ENCODE measurements at places on chromosomes 7 and 10.

DNA sequence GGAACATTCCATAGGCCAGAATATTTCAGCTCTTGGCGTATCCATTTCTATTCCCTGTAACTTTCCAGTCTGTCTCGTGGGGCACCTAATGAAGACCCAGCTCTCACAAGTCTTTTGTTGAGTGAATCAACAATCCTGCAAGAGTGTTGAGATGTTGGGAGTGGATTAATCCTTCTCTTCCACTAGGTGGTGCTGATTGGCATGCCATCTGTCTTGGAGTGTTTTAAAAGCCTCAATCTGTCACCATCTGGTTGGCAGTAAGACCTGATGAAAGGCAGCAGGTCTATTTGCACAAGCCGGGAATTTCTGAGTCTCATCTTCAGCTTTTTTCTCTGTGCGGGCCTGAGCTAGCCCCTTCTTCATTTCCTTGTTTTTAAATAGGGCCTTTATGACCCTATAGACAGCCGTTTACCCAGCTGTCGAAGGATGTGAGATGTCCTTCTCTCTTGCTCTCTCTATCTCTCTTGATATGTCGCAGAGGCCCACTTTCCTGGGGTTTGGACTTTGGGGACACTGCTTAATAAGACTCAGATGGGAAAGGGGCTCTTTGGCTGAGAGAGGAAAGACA is 180.5 kb downstream of the ZNF365 start:
- H3K27ac ChIP-seq, result no peak overlapping the region
- peaks cover 4% of the 10 kb centered on the region for H3K27me3 ChIP-seq
- H3K4me3 ChIP-seq, result no peak overlapping the region
- H3K36me3 ChIP-seq, result no peaks in the 10 kb centered on the region

- peak overlapping the region; percentile 70 for H3K27ac ChIP-seq
- H3K4me3 ChIP-seq, result no peak overlapping the region
- no peak for DNase-seq
These were observed 50.5 kb downstream of the TPST1 start for GRCh38 chr7:66255534-66256100.

DNA sequence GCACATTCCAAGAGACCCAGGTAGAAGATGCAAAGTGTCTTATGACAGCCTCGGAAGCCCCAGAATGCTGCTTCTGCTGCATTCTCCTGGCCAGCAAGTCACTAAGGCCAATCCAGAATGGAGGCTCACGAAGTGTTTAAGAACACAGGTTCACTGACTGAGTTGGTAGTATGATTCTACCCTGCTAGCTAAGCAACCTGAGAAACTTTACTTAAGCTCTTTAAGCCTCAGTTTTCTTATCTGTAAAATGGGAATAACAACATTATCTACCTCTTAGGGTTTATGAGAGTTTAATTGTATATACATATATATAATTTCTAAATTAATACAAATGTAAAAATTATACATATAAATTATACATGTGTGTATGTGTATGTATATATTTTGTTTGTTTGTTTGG is 22.8 kb upstream of the SAMD8 start:
- H3K27me3 ChIP-seq, result no peaks in the 10 kb centered on the region
- no peak for DNase-seq
- H3K4me1 ChIP-seq, result no peaks in the 10 kb centered on the region
- H3K27ac ChIP-seq, result no peak overlapping the region

- H3K36me3 ChIP-seq, result peaks cover 3% of the 10 kb centered on the region
- no peaks in the 10 kb centered on the region for H3K27me3 ChIP-seq
- peaks cover 4% of the 10 kb centered on the region for H3K4me1 ChIP-seq
- H3K27ac ChIP-seq, result no peak overlapping the region
These were observed 109.2 kb downstream of the PIP4K2A start for GRCh38 chr10:22605168-22605567.

- no peak overlapping the region for H3K27ac ChIP-seq
- H3K4me1 ChIP-seq, result no peaks in the 10 kb centered on the region
- peaks cover 29% of the 10 kb centered on the region for H3K27me3 ChIP-seq
- no peak overlapping the region for H3K4me3 ChIP-seq
- no peaks in the 10 kb centered on the region for H3K36me3 ChIP-seq
These were observed 105.1 kb upstream of the ADCY1 start for GRCh38 chr7:45469103-45469502.

DNA sequence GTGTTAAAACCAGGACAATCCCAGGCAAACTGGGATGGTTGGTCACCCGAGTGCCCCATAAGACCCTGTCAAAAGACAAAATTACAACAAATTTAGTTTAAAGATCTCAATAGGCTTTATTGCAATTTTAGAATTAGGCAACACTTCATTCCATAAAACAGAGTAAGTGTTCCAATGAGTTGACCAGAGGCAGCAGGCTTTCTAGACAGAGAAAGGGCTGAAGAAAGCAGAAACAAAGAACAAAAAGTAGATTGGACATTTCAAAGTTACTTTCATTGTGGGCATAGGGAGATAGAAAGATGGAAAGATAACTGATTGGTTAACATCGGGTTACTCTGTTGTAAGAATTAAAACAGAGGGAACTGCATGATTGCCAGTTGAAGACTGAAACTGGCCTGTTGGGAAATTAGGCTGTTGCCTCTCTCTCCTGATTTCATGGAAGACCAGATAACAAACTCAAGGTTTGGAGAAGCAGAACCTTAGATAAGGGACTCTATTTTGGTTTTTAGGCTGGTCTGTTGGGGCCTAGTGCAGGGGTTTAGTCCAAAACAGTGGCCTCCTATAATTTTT is 36.3 kb downstream of the ENTPD1 start:
- H3K4me3 ChIP-seq, result no peak overlapping the region
- no peak for DNase-seq
- H3K4me1 ChIP-seq, result no peaks in the 10 kb centered on the region
- H3K27ac ChIP-seq, result no peak overlapping the region

DNA sequence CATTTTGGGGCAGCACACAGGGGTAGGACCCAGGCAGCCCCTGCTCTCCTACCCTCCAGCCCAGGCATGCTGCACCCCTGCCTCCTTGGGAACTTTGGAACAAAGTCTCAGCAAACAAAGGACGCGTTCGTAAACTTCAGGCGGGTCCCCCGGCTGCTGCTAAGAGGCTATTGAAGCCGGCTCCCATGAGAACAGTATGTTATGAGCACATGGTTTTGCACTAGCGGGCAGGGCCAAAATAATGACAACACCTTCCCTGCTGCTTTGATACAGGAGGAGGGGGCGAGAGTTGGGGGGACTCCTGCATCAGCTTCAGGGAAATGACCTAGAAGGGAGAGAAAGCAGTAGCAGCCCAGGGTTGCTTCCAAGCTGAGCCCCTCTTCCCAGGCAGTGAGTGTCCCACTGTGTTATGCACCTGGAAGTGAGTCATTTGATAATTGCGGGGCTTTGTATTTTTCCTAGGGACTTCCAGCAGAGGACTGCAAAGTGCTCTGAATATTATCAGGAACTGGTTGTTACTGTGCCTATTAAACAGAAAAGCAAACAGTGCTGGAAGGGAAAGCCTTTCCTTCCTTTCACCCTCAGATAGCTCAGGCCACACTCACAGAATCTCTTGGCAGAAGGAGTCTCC is 6.9 kb downstream of the ITPRIP start:
- H3K4me3 ChIP-seq, result no peak overlapping the region
- H3K27ac ChIP-seq, result peak overlapping the region; percentile 99
- H3K27me3 ChIP-seq, result no peaks in the 10 kb centered on the region
- H3K36me3 ChIP-seq, result peaks cover 7% of the 10 kb centered on the region
- no peak for DNase-seq

DNA sequence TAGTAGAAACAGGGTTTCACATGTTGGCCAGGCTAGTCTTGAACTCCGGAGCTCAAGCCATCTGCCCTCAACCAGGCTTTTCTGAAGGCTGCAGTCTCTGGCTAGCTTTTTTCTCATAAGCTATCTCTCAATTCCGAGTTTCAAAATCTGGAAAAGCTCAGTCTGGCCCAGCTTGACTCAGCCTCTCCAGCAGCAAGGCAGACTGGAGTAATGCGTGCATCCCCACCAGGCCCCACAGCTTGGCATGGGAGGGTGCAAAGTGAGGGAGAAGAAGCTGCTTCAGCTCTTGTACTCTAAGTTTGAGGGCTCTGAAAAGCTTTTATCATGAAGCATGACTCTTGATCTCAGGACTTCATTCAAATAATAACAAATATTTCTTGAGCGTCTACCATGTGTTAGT is 4.8 kb downstream of the DHTKD1 start:
- no peaks in the 10 kb centered on the region for H3K4me1 ChIP-seq
- H3K36me3 ChIP-seq, result no peaks in the 10 kb centered on the region
- DNase-seq, result no peak

DNA sequence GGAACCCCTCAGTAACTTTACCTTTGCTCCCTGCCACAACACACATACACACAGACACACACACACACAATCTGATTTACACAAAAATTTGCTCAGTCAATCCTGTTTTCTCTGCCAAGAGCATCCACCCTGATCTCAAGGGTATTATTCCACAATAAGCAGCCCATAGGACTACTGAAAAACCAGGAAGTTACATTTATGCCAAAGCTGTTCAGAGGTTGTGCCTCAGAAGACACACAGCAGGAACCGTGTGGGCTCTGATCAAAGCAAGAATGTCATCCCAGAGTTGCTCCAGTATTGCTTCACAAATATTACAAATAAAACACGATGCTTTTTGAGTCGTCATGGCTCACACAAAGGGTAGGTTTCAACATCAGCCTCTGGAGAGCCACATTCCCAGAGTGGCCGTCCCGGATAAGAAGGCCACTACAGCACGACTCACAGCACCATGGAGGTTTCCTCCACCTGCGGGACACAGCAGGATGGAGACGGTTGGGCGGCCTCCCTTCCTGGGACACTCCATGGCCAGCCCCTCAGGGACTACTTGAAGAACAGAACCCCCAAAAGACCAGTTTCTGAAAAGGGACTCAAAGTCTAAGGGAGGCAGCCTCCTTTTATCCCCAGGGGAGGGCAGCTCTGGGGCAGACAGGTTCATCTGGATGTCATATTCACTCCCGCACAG is 1.6 kb downstream of the AIFM2 start:
- no peaks in the 10 kb centered on the region for H3K27me3 ChIP-seq
- H3K36me3 ChIP-seq, result peaks cover 3% of the 10 kb centered on the region
- no peak overlapping the region for H3K27ac ChIP-seq
- H3K4me1 ChIP-seq, result peaks cover 6% of the 10 kb centered on the region

DNA sequence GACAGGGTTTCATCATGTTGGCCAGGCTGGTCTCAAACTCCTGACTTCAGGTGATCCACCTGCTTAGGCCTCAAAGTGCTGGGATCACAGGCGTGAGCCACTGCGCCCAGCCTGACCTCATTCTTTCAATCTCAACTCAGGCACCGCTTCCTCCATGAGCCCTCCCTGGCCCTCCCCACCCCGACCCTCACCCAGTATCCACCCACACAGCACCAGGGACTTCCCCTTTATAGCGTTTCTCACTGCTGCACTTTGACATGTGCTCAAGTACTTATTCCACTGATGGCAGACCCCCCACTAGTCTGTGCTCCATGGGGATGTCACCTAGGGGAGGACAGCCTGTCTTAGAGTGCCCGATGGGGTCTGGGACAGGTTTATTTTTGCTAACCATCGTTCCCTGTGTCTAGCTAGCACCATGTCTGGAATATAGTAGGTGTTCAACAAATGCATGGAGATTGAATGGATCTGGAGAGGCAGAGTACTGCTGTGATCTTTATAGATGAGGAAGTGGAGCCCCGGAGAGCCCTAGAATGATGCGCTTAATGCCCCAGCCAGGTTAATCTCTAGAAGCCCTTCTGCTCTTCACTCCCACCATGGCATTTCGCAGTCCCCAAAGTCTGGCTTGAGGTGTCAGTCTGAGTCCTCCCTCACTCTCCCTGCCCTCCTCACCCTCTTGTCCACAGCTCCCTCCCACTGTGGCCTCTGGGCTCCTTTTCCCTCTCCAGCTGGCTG is 258.8 kb downstream of the RPS24 start:
- no peak for DNase-seq
- no peaks in the 10 kb centered on the region for H3K27me3 ChIP-seq
- H3K4me1 ChIP-seq, result no peaks in the 10 kb centered on the region

- H3K27me3 ChIP-seq, result peaks cover 3% of the 10 kb centered on the region
- no peaks in the 10 kb centered on the region for H3K36me3 ChIP-seq
- H3K4me1 ChIP-seq, result peaks cover 5% of the 10 kb centered on the region
- no peak overlapping the region for H3K4me3 ChIP-seq
These were observed 99.9 kb downstream of the GPR26 start for GRCh38 chr10:123766012-123766411.

GRCh38 chr7:80900583-80901576 is 18.0 kb downstream of the SEMA3C start:
- DNase-seq, result no peak
- H3K27me3 ChIP-seq, result no peaks in the 10 kb centered on the region
- H3K4me3 ChIP-seq, result no peak overlapping the region
- peaks cover 65% of the 10 kb centered on the region for H3K36me3 ChIP-seq
- peak overlapping the region; percentile 89 for H3K27ac ChIP-seq
- H3K4me1 ChIP-seq, result peaks cover 58% of the 10 kb centered on the region

DNA sequence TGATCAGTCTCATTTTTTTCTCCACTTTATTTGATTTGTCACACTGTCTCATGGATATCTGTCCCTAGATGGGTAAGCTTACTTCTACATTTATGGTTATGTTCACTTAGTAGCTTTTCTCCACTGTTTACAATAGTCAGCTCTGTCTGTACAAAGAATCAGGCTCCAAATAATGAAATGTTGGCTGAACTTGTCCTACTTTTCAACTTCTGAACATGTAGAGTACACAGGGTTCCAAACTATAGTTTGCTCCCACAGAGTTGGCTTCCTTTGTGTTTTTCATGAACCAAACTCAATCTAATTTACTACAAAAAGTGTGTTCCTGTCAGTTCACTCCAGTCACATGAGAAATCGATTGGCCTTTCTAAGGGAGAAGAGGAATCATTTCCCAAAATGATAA is 175.0 kb downstream of the CCDC71L start:
- peak overlapping the region; percentile 86 for H3K27ac ChIP-seq
- no peak overlapping the region for H3K4me3 ChIP-seq
- H3K4me1 ChIP-seq, result peaks cover 29% of the 10 kb centered on the region
- no peak for DNase-seq
- H3K36me3 ChIP-seq, result no peaks in the 10 kb centered on the region

DNA sequence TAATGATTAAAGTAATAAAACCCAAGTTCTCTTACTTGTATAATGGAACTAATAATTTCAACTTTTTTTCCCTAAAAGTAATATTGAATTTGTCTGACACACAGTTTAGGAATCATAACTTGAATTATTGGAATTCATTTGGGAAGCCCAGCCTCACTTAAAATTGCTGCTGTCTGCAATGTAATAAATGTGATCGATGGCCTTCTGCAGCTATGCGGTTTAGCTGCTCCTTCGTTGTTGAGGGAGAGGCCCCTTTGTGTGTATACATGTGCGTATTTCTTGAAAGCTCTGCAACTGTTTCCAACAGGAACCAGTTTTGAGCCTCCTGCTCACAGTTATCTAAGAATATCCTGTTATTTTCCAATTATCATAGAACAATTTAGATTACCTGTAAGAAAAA is 152.5 kb downstream of the AKR1D1 start:
- DNase-seq, result no peak
- H3K27ac ChIP-seq, result no peak overlapping the region
- H3K4me3 ChIP-seq, result no peak overlapping the region
- H3K36me3 ChIP-seq, result no peaks in the 10 kb centered on the region

- no peaks in the 10 kb centered on the region for H3K27me3 ChIP-seq
- H3K4me3 ChIP-seq, result no peak overlapping the region
- no peaks in the 10 kb centered on the region for H3K36me3 ChIP-seq
- H3K4me1 ChIP-seq, result no peaks in the 10 kb centered on the region
- no peak for DNase-seq
- no peak overlapping the region for H3K27ac ChIP-seq
These were observed 176.4 kb downstream of the PPP1R3A start for GRCh38 chr7:113742377-113742776.

- peaks cover 20% of the 10 kb centered on the region for H3K4me1 ChIP-seq
- DNase-seq, result no peak
These were observed 763.3 kb downstream of the SORCS1 start for GRCh38 chr10:106401161-106401560.

Measured in RWPE2 (cell line).